ENCODE measurements at places on chromosomes 11 and 22.

DNA sequence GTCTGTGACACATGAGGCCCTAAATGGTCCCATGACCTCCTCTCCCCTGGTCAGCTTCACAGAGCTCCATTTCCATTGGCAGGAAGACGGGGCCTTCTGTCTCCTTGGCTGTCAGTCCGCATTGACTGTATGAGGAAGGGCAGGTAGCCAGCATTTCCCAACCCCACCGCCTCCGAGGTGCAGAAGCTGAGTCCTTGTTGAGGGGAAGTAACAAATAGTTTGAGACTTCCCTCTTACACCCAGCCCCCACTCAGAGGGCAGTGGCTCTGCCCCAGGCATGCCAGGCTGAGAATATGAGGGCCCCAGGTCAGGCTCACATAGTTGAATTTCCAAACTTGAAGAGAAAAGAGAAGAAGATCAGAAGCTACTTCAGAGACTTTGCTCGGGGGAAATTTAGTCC is 611.1 kb downstream of the BRD1 start:
- DNase-seq: no peak

- no peak for DNase-seq
Measured at GRCh38 chr22:35425546-35425945, 25.6 kb downstream of the MCM5 start.

DNA sequence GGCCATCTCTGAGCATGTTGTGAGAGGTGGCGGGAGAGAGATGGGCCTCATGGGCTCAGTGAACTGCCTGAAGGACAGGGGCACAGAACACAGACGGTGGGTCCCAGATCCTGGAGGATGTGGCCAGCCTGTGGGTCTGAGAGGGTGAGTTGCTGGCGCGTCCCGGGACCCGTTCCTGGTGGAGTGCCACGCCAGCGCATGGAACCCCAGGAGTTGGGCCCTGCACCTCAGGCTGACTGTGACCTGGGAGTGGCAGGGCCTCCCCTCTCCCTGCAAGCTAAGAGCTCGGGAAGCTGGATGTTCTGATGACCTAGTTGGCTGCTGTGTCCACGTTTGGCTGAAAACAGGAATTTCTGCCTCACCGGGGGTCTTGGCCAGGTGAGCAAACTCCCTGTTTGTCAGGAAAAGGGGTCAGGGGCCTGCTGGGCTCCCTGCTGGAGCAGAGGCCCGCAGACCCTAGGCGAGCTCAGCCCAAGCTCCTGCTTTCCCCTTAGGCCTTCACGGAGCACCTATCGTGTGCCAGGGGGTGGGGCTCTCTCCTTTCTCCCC is 15.0 kb downstream of the LRRC32 start:
- DNase-seq: no peak

- DNase-seq: no peak
Measured at GRCh38 chr11:64196626-64197025, 9.9 kb upstream of the FERMT3 start.

GRCh38 chr11:383431-383830 is 10.6 kb upstream of the PKP3 start:
- DNase-seq: no peak

GRCh38 chr22:43479962-43480361 is 68.1 kb downstream of the MPPED1 start:
- DNase-seq: no peak

DNA sequence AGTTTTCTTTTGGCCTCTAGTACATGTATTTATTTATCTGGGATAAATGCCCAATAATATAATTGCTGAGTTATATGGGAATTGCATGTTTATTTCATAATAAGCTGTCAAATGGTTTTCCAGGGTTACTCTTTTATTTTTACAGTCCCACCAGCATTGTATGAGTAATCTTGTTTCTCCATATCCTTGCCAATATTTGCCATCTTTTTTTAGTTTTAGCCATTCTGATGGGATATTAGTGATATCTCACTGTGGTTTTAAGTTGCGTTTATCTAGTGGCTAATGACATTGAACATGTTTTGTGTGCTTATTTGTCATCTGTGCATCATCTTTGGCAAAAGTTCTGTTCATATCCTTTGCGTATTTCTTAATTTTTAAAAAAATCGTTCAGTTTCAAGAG is 372.8 kb upstream of the CCDC179 start:
- no peak for DNase-seq

DNA sequence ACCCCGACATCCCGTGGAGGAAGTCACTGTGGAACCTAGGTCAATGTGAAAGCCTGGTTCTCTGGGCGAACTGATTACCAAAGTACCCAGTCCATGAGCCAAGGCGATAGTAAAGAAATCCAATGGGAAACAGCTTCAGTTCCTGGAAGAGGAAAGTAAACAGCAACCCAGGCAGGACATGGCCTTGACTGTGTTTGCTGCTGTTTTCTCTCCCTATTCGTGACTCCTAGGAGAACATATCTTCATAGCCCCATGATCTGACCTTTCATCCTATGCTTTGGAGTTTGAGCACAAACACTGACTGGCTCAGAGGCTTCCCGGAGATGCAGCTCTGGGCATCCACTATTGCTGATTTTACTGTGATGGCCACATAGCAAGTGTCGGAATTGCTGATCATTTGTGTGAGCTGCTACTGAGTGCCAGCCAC is 45.1 kb downstream of the LRFN4 start:
- no peak for DNase-seq

GRCh38 chr11:6297831-6298230 is 22.5 kb downstream of the CAVIN3 start:
- DNase-seq: no peak

- DNase-seq: no peak
Measured at GRCh38 chr11:112529071-112529470, 268.4 kb upstream of the PLET1 start.

DNA sequence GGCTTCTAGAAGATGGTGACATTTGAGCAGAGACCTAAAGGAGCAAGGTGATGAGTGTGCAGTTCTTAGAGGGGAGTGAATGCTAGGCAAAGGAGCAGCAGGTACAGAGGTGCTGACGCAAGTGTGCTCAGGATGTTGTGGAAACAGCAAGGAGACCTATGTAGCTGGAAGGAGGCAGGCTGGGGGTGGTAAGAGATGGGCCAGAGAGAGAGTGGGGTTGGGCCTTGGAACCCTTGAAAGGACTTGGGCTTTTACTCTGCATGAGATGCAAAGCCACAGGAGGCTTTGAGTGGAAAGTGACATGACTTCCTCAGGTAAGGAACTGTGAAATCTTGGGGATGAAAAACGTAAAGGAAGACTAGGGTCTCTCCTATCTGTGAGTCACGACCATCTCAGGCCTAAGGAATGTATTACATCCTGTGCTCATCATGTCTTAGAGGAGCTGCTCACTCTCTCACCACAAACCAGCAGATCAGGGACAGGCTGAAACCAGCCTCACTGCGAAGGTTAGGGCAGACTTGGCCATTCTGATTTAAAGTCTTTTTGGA is 65.4 kb downstream of the MICAL2 start:
- DNase-seq: no peak

DNA sequence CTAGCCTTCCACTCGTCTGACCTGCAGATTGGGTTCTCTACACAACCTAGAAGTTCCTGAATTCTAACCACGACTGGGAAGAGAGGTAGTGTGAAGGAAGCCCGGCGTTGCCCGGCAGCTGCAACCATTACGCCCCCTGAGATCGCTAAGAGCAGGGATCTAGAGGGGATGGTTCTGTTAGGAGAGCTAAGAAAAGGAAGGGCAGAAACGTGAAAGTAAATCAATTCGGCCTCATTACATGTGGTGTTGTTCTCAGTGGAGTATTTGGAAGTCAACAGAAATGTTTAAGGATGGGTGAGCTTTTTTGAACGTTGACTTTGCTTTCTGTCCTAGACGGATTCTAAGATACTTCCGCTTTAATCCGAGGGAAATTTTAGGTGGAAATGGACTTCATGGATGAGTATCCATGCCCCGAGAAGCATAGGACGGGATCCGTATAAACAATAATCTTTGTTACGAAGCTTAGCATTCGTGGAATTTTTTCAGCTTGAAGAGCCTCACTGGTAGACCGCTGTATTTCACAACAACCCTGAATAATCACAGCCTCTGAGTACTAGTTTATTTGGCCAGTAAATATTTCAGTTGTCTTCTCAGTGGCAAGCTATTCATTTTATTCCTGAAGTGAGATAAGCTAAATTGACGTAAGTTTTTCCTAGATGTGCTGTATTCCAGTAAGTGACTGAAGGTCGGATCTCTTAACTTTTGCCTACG is 629 bp downstream of the ATP5MG start:
- no peak for DNase-seq

DNA sequence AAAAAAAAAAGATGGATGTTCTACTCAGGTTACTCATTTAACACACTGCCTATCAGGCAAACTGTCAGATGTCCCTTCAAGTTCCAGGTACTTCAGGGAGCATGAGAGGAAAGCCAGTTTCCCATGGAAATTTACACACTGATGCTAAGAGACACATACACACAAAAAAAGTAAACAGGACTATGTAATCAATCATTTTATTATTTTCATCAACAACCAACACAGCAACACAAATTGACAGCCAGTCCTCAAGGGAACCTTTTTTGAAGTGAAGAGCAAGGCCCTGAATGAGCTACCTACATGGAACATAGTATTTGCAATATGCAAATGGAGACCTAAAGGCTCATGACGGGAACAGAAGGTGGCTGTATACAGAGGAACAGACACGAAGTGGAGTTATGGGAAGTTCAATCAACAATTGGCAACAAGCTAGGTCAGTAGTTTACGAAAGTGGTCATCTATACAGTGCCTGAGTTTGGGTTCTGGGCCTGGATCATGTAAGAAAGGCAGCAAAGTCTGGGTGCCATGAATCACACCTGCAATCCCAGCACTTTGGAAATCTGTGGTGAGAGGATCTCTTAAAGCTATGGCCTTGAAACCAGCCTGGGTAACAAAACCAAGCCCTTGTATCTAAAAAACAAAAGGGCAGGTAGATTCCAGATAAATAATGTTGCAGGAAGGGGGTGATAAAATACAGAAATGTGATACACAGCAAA is 12.6 kb upstream of the WDR74 start:
- DNase-seq: no peak

- DNase-seq: no peak
Measured at GRCh38 chr22:49329636-49330035, 498.0 kb downstream of the BRD1 start.

- no peak for DNase-seq
Measured at GRCh38 chr11:45609902-45610301, 55.5 kb downstream of the CHST1 start.

DNA sequence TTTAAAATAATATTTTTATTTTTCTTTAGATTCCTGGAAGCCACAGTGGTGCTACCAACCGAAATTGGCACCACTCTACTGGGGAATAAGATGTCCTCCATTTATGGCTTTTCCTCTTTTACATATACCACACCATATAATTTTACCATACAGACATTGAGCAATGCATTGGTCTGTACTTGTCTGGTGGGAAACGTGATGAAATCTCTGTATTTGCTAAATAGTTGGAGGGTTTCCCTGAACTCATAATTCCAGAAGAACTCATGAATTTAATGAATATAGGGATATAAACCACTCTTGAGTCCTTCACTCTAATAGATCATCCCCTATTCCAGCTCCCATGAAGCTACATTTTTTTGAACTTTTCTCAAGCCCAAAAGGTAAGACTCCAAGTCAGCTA is 28.0 kb upstream of the MMP13 start:
- DNase-seq: no peak

DNA sequence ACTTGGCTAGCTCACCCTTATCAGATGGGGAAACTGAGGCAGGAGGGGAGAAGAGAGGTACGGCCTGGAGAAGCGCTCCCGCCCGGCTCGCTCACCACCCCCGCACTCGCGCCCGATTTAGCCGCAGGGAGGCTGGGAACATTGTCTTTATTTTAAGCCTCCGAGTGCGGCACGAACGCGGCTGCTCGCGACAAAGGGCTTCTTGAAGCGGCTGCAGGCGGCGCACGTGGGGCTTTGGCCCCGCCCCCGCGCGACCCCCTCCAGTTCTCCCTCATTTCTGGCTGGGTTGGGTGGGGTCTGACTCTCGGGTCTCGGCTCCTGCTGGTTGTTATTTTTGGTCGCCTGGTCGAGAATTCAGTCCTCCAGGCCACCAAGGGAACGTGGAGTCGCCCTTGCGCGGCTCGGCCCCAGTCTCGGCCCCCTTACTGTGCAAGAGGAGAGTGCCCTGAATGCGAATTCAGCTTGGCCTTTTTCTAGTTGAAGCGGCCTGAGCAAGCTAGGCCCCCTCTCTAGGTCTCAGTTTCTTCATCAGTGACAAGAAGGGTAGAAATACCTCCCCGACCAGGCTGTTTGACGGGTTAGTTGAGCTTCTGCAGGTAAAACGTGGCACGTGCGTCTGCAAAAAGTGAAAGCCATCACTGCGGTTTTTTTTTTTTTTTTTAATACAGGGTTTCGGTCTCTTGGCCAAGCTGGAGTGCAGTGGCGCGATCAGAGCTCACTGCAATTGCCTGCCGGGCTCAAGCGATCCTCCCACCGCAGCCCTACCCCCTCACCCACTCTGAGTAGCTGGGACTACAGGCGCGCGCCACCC is 2.6 kb upstream of the CHRM1 start:
- DNase-seq: no peak

DNA sequence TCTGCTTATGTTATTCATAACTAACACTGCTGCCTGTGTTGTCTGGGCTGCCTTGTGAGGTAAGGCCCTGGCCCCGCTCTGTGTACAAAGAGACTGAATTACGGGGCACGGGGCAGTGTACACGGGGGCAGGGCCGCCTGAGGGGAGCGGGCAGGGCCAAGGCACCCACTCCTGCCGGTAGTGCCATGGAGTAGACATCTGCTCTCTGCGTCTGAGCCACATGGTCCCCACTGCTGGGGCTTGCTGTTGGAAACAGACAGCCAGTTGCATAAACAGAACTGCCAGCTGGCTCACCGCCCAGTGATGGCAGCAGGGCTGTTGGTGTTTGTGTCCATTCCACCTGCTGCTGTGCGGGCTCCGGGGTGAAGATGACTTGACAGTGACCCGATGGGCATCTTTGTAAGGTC is 19.8 kb downstream of the FAM118A start:
- no peak for DNase-seq

DNA sequence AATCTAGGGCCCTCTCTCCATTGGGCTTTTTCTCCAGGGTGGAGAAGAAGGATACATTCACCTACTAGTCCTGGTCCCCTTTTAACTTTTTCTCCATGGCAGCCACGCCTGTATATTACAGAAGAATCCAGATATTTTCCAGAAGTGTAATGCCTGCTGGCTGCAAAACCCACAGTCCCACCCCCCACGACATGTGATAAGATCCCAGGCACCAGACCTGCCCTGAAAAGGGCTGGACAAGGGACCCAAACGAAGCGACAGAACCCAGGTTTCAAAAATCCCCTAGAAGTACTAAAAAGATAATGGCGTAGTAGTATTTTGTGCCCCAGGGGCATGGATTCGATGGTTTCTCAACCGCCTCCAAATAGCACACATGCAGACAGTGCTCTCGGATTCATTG is 2.8 kb downstream of the WT1 start:
- no peak for DNase-seq

- DNase-seq: peak; percentile 67
Measured at GRCh38 chr11:72411623-72412419, 22.5 kb downstream of the CLPB start.

DNA sequence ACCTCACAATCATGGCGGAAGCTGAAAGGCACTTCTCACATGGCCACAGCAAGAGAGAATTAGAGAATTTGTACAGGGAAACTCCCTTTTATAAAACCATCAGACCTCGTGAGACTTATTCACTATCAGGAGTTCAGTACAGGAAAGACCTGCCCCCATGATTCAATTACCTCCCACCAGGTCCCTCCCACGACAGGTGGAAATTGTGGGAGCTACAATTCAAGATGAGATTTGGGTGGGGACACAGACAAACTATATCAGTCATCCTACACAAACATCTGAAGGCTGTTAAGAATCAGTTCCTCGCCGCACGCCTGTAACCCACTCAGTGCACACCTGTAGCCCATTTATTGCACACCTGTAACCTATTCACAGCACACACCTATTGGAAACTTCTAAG is 39.8 kb downstream of the CHST1 start:
- no peak for DNase-seq

GRCh38 chr11:95145430-95146060 is 55.9 kb downstream of the ENDOD1 start:
- no peak for DNase-seq
